ENCODE measurements at places on chromosomes 11 and 22.

DNA sequence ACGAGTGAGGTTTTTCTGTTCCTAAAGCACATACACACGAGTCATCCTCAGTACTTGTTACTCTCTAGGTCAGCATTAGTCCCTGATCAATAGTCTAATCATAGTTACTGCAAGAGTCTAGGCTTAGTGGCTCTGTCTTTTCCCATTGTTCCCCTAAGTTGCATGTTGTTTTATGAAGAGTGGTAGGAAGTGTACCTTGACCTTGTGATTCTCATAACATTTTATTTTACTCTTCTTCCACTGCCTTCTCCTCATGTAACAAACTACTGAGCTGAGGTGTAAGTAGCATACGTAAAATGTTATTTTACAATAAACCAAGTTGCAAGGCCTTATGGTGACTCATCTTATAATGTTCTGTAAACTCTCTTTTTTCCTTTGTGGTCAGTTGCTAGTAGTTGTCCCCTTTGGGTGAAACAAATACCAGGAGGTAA is 15.0 kb downstream of the METTL15 start:
- no peak for DNase-seq

DNA sequence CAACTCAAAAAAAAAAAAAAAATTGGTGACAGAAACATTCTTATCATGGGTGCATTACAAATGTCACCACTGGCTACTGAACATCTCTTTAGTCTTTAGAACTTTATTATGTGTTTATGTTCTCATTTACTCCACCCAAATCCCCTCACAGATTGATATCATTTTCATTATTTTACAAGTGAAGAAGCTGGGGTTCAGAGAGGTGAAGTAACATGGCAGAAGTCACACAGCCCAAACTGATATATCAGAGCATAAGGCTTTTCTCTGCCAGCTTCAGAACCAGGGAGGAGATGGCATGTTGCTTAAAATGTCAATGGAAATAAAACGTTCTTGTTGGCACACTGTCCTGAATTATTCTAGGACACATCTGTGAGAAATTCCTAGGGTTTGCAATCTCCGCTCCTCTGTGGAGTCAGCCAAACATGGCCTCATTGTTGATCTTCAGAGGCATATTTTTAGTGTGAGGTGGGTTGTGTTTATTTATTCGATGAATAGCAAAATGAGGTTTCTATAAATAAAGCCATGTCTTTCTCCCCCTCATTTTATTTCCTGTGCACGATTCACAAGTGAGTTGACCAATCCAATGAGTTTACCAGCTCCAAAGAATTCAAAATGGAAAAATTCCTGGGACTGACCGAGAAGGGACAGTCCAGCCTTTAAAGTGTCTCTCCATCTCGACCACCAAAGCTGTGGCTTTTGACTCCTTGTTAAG is 72.9 kb upstream of the ANO1 start:
- no peak for DNase-seq

- DNase-seq, result no peak
Observed at GRCh38 chr11:27873664-27874063, 173.4 kb upstream of the BDNF start.

GRCh38 chr11:47372422-47372821 is 5.9 kb downstream of the SPI1 start:
- no peak for DNase-seq

- no peak for DNase-seq
Observed at GRCh38 chr11:86978247-86978646, 23.1 kb upstream of the FZD4 start.

DNA sequence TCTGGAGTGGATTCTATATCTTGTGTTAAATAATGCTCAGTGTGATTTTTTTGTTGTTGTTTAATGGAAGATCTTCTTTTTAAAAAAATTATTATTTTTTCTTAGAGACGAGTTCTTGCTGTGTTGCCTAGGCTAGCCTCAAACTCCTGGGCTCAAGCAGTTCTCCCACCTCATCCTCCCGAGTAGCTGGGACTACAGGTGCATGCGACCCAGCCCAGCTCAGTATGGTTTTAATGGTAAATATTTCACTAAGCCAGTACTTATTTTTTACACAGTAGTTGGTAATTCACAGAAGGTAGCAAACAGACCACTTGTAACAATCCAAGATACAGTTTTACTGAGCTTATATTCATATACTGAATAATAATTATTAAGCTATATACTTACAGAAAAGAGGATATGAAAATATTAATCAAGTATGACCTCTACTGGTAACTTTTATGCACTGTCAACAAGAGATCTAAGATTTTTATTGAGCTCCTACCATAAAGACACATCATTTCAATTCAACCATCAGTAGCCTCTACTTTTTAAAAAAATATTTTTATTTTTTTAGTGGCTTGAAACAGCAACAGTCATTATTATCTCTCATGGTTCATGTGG is 6.1 kb upstream of the CD59 start:
- no peak for DNase-seq

DNA sequence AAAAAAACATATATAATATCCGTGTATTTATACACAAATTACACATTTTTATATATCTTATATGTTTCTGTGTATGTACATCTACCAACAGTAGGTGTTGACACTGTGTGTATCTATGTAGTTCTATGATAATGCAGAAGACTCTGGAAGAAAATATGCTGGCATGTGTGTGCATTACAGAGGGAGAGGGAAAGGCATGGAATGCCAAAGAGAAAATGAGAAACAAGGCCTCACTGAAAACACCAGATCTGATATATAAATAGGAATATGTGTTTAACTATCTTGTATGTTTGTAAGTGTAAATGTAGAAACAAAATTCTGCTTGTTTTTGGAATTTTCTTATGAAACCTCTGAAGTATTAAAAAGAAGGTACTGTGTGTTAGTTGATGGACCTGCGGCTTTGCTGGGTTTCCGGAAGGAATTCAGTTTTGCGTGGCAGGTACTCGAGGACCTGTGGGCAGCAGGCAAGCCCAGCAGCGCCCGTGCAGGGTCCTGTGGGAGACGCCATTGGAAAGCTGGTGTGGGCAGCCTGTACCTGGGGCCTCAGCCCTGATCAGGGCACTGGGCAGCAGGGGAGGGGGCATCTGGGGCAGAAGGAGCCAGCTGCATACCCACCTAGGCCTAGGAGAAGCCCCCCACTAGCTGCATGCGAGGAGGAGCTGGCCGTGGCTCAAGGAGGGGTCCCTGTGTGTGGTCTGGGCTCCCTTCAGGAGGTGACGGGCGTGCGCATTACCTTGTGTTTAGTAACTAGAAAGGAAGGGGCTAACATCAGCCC is 7.6 kb upstream of the TRMU start:
- DNase-seq, result no peak

DNA sequence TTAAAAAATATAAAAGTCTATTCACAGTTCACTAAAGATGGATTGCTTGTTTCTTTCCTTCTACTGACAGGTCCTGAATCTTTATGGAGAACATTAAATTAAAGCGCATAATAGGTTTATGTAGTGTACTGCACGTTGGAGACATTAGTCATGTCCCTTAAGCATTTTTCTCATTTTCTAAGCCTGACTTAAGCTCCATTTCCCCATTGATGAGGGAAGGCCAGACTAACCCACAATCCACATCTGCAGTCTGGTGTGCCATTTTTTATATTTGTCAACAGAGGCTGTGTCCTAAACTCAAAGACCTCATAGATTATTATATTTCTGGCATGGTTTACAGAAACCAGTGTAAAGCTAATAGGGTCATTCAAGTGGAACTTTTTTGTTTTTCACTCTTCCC is 39.9 kb downstream of the CADM1 start:
- no peak for DNase-seq

DNA sequence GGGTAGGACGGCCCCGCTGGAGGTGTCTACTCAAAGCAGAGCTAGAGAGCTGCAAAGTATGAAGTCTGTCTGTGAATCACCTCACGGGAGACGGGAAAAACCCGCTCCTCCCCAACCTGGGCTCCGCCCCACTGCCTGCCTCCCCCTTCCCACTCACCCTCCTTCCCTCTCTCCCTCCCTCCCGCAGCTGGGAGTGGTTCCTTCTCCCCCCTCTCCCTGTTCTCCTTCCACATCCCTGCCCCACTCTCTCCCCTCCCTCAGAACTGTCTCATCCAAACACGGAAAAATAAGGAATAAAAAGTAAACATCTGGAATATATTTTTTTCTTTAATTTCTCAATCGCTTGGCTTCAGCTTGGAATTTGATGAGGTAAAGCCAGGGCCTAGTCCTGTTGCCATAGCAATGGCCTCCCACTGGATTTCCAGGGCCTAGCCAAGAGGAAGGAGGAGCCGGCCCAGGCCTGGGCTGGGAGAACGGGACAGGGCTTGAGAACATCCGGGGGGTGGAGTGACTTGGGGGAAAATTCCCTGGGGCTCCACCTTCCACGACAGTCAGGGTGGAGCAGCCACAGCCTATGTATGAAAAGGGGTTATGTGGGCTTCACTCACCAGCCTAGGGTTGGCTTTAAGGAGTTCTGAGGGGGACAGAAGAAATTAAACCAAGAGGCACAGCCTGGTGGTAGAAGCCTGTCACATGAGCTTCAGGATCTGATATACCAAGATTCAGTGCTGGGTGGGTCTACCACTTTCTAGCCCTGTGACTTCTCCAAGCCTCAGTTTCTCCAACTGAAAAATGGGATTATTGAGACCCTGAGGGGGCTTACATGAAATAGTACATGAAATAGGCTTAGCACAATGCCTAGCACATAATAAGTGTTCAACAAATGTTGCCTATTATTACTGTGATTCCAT is 2.2 kb downstream of the TNKS1BP1 start:
- DNase-seq, result no peak

- no peak for DNase-seq
Observed at GRCh38 chr11:111448831-111449557, 63.2 kb downstream of the BTG4 start.

- no peak for DNase-seq
Observed at GRCh38 chr11:31968461-31969358, 122.2 kb upstream of the RCN1 start.

GRCh38 chr11:103029401-103029800 is 62.6 kb downstream of the DCUN1D5 start:
- no peak for DNase-seq

DNA sequence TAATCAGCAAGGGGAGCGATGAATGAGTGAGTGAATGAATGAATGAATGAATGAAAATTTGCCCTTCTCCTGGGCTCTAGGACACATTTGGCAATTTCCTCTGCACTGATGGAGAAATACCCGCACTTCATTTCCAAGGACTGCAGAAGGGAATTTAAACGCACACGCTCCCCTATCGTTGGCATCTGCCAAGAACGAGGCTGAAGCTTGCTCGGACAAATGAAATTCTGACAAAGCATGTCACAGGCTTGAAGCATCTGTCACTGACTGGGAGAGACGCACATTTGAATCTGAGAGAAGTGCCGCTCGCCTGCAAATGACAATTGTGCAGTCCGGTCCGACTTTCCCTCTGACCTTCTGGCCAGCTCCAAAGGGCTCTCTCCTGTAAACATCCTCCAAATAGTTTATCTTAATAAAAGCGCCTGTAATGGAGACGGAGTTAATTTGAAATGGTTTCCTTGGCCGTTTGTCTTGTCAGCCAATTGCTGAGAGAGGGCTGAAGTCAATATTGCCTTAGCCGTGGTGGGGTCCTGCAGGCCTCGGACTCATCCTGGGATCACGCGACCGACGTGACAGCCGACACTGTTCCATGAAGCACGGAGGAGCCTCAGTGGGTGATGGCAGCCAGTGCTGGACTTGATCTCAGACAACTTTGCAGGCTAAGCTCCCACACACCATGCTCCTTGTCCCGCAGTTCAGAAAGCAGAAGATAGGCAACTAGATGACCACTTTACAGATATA is 260.7 kb downstream of the MN1 start:
- DNase-seq, result no peak

DNA sequence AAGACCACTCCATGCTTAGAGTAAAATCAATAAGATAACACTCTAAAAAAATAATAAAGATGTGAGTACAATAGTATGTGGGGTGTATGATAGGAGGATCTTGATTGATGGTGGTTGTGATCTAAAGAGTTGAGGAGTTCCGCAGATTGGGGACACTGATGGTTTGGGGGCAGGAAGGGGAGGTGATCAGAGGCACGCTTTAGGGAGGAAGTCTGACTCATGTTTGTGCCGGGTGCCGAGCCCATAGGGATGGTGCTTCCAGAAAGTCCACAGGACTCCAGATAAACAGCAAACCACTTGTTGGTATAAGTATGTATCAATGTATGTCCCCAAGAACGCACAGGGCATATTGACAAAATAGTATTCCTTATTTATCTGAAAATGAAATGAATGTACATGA is 27.5 kb downstream of the LINC01488 start:
- DNase-seq, result no peak

DNA sequence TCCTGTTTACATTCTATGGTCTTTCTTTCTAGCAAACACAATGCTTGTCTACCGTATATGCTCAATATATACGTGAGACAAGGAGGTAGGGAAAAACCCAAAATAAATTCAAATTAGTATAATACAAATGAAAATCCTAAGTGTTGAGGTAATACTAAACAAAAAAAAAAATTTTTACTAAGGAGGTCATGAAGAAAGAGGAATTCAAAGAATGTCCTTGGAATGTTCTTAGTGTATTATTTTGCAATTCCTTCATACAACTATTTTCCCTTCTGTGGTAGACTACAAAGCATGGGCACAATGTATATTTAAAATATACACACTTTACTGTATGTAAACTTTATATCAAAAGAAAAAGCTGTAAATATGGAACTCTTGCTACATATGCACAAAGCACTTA is 36.4 kb downstream of the PIK3C2A start:
- DNase-seq, result no peak

GRCh38 chr22:30223303-30223702 is 23.3 kb downstream of the LIF start:
- no peak for DNase-seq

DNA sequence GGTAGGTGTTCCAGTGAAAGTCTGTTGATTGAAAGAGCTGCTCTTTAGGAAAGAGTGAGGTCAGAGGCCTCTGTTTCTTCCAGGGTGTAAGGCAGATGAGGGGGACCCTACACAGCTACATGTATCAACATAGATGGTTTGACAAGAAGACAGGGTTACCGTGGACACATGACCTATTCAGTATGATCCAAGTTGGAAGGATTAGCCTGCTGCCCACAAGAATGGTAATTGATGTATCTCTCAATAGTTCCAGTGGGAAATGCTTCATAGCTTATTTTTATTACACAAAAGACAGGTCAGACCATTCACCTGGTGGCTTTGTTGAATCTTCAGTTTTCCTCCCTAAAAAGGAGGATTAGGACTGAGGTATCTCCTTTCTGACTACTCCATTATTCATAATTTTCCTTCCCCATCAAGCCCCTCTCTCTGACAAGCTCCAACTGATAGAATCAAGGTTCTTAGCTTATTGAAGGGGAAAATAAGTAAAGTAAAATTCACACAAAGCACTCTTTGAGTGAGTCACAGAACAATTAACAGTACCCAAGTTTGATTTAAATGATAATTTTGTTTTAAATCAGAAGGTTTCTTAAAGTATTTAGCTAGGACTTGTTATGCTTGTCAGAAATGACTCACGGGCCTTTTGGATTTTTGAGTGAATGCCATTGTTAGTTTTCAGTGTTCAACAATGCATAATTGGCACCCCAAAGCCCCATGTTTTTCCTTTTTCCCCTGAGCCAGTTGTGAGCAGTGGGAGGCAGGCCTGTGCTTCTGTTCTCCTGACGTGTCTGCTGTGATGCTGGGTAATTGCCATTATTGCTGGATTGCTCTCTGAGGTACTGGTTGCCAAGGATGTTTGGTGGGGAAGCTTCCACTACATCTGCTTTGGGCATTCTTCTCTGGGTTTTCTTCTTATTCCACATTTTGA is 373.2 kb downstream of the DDX10 start:
- DNase-seq, result no peak
